ENCODE measurements at places on chromosomes 13 and 19. TPM values are rescaled to one million over a fixed set of nuclear protein-coding genes. Genes with fewer than 3 reads are reported as not detected.

- H3K27ac ChIP-seq = peak overlapping the region; percentile 97
- no peaks in the 10 kb centered on the region for H3K4me1 ChIP-seq
- H3K4me3 ChIP-seq = peak overlapping the region; percentile 82
- no peaks in the 10 kb centered on the region for H3K27me3 ChIP-seq
- H3K36me3 ChIP-seq = peaks cover 70% of the 10 kb centered on the region
Observed at GRCh38 chr19:45469132-45469944, 1.5 kb downstream of the FOSB start.

GRCh38 chr19:50460161-50460765, 16.0 kb upstream of the EMC10 start:
- H3K36me3 ChIP-seq = no peaks in the 10 kb centered on the region
- peaks cover 17% of the 10 kb centered on the region for H3K27me3 ChIP-seq
- no peak overlapping the region for H3K4me3 ChIP-seq
- peak; percentile 14 for DNase-seq
- H3K4me1 ChIP-seq = no peaks in the 10 kb centered on the region

DNA sequence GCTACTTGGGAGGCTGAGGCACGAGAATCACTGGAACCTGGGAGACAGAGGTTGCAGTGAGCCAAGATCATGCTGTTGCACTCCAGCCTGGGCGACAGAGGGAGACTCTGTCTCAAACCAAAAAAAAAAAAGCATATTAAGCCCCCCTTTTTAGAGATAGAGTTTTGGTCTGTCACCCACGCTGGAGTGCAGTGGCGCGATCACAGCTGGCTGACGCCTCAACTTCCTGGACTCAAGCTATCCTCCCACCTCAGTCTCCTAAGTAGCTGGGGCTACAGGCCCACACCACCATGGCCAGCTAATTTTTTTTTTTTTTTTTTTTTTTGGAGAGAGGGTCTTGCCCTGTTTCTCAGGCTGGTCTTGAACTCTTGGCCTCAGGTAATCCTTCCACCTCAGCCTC, 34.2 kb upstream of the MAP3K10 start:
- no peaks in the 10 kb centered on the region for H3K4me1 ChIP-seq
- no peak overlapping the region for H3K4me3 ChIP-seq
- H3K27me3 ChIP-seq = no peaks in the 10 kb centered on the region
- no peak overlapping the region for H3K27ac ChIP-seq
- no peaks in the 10 kb centered on the region for H3K36me3 ChIP-seq

DNA sequence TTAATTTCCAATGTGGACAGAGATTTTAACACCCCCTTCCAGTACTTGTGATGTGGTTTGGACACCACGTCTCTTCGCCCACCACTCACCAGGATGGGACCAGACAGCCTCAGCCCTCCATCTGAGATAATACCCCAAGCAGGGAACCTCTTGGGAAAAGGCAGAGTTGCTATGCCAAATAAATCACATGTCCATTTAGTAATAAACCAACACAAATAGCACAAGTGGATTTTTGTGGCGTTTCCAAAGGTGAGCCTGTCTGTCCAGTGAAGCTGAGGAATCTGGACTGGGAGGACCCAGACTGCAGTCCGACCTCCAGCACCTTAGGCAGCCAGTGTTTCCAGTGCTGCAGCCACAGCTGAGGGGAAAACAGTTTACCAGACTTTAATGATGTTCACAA, 34.1 kb upstream of the GAS6 start:
- H3K27ac ChIP-seq = peak overlapping the region; percentile 58
- H3K27me3 ChIP-seq = no peaks in the 10 kb centered on the region
- H3K4me3 ChIP-seq = no peak overlapping the region
- DNase-seq = no peak
- no peaks in the 10 kb centered on the region for H3K36me3 ChIP-seq
- peaks cover 20% of the 10 kb centered on the region for H3K4me1 ChIP-seq

DNA sequence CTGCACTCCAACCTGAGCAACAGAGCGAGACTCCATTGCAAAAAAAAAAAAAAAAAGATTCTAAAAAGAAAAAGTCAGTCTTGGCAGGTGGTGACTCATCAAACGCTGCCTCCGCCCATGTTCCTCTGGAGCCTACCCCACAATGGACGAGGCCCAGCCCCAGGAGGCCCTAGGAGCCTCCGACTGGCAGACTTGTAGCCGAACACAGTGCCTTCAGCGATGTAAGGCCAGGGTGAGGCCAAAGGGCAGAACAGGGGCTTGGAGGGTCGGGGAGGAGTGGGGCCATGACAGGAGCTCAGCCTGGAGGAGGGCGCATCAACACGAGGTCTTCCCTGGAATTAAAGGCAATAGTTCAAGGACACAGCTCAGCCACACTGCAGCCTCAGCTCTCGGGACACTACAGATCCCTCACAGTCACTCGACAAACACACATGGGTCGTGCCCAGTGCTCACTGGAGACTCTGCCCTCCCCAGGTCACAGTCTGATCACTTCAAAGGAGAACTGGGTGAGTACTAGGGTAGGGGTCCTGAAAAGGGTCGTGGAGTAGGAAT, 5.1 kb downstream of the USE1 start:
- H3K4me3 ChIP-seq = peak overlapping the region; percentile 12
- H3K27me3 ChIP-seq = no peaks in the 10 kb centered on the region
- no peak overlapping the region for H3K27ac ChIP-seq
- H3K4me1 ChIP-seq = no peaks in the 10 kb centered on the region
- peaks cover 39% of the 10 kb centered on the region for H3K36me3 ChIP-seq
- peak; percentile 88 for DNase-seq

DNA sequence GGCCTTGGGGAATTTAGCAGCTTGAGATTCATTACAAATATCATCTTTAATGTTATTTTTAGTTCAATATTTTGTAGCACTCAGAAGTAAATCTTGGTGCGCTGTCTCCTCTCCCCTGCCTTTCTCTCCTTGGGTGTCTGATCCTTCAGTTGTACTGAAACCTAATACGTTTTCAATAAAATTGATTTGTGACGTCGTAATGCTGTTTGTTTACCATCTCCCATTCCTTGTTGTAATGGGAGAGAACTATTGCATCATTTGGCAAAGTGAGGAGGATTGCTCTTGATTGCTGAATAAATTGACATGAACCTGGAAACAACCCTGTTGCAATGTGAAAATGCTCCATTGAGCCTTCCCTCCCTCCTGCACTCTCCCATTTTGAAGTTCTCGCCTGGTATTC, 43.2 kb upstream of the TSHZ3 start:
- no peaks in the 10 kb centered on the region for H3K27me3 ChIP-seq
- no peaks in the 10 kb centered on the region for H3K4me1 ChIP-seq
- H3K27ac ChIP-seq = no peak overlapping the region
- no peak overlapping the region for H3K4me3 ChIP-seq

The SYCN gene
- total RNA-seq = not detected

GRCh38 chr19:575527-576506, 3.4 kb downstream of the BSG start:
- H3K27me3 ChIP-seq = no peaks in the 10 kb centered on the region
- DNase-seq = peak; percentile 86
- H3K4me3 ChIP-seq = peak overlapping the region; percentile 85
- peak overlapping the region; percentile 79 for H3K27ac ChIP-seq
- peaks cover 23% of the 10 kb centered on the region for H3K4me1 ChIP-seq
- peaks cover 36% of the 10 kb centered on the region for H3K36me3 ChIP-seq

The ERICH4 gene
- not detected for total RNA-seq

- no peaks in the 10 kb centered on the region for H3K27me3 ChIP-seq
- peaks cover 14% of the 10 kb centered on the region for H3K36me3 ChIP-seq
- H3K4me3 ChIP-seq = no peak overlapping the region
- H3K27ac ChIP-seq = no peak overlapping the region
- no peak for DNase-seq
Observed at GRCh38 chr19:8302734-8303133, 5.4 kb downstream of the CD320 start.

The TEAD2 gene
- 6.2 TPM for total RNA-seq

The FPR2 gene
- total RNA-seq = not detected

DNA sequence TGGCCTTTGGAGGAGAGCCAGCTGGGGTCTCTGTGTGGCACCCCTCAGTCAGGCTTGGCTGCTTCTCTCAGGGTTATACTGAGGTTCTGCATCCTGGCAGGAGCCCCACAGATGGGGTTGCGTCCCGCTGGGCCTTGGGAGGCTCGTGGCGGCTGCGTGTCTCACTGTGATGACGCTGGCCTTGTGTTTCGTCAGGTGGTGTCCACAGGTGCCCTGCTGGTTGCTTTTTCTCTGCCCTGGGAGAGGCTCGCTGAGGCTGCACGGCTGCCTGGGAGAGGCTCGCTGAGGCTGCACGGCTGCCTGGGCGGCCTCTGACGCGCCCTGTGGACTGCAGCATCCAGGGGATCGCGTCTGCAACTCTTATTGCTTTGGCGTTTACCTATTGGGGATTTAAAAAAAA, 15.4 kb downstream of the DOT1L start:
- no peak overlapping the region for H3K27ac ChIP-seq
- H3K4me1 ChIP-seq = peaks cover 10% of the 10 kb centered on the region
- peaks cover 32% of the 10 kb centered on the region for H3K36me3 ChIP-seq
- H3K4me3 ChIP-seq = no peak overlapping the region
- no peaks in the 10 kb centered on the region for H3K27me3 ChIP-seq

GRCh38 chr19:498977-499623, 2.8 kb downstream of the MADCAM1 start:
- no peak overlapping the region for H3K4me3 ChIP-seq
- no peak for DNase-seq

Data from MCF 10A (cell line).